T follicular helper cell (primary cell): ENCODE measurements at places on chromosomes 13 and 19.

- no peak for DNase-seq
Measured at GRCh38 chr19:47374876-47375693, 26.0 kb downstream of the DHX34 start.

GRCh38 chr13:98265692-98266551, 88.9 kb upstream of the RNF113B start:
- no peak for DNase-seq

GRCh38 chr13:113142876-113143275, 15.6 kb upstream of the PROZ start:
- no peak for DNase-seq

- DNase-seq: no peak
Measured at GRCh38 chr13:99008577-99008976, 30.7 kb upstream of the DOCK9 start.

- no peak for DNase-seq
Measured at GRCh38 chr19:5253406-5254110, 87.1 kb downstream of the PTPRS start.

- no peak for DNase-seq
Measured at GRCh38 chr19:7645163-7645562, 8.3 kb downstream of the STXBP2 start.

DNA sequence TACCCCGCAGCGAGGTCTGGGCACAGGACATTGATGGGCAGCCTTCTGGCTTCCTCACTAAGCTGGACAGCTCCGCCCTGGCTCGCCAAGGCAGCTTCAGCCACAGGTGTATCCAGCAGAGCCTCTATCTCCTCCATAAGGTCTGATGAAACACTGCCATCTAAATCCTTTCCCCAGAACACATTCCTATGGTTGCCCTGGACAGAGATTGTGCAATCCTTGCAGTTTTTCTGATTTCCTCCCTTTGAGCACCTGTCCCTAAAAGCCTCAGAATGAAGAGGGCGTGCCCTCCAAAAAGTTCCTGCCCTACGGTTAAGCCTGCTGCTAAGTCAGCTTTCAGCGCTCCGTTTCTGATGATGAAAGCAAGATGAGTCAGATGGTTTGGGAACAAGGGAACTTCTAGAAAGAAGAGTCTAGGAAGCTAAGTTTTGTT, 21.0 kb downstream of the CLEC4M start:
- DNase-seq: no peak

DNA sequence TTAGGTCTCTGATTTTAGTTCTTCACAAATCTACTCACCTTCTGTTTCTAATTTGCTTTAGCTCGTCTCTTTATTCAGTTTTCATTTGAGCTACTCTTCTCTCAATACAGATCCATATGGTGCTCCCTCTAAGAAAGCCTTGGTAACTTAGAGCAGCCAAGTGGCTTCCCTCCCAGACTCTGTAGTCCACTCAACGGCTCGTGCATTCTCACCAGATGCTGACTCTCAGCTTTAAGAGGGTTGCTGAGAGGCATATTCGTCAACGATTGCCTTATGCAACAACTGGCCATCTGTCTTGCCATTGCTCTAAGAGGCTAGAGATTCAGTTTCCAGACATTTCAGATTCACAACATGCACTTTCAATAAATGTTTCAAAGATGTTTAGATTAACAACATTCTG, 785.8 kb upstream of the SLC10A2 start:
- no peak for DNase-seq

- no peak for DNase-seq
Measured at GRCh38 chr19:9909251-9909650, 27.1 kb downstream of the OLFM2 start.

DNA sequence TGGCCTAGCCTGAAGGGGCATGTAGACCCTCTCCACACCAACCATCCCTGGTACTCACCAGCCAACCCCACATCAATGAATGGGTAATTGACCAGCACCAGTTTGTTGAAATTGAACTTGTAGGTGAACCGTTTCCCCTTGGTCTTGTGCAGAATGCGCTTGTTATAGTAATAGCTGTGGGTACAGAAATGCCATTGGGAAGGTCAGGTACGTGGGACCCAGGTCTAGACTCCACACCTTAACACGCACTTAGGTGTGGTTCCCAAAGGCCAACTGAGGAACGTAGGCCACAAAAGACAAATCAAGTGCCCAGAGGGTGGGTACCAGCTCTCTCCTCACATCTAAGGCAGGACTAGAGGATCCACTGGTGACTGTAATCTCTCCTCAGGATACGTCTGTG, 5.2 kb downstream of the ERF start:
- no peak for DNase-seq

DNA sequence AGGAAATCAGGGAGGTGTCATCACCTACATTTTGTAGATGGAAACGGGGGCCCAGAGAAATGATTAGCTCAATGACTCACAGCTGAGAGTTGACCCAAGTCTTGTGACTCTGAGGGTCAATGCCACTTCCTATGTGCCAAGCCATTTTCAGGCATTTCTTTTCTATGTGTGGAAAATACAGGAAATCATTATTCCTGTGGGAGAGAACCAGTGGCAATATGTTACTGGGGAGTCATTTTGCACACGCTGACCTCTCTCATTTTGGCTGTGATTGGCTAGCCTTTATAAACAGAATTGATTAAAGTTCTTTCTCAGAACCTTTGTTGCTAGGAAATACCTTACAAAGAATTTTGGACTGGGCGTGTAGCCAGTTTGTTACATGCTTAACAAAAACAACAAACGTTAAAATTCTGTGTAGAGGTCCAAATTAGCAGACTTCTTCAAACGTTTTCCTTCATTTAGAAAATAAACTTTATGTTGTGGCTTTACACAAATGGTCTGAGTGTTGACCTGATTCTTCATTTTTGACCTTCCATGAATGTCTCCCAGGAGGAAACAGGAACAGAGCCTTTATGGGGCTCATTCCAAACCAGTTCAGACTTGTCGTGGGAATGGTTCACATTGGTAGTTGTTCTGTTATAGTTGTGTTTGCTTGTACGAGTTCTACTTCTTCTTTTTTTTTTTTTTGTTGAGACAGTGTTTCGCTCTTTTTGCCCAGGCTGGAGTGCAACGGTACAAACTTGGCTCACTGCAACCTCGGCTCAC, 11.4 kb downstream of the PCCA start:
- no peak for DNase-seq

GRCh38 chr13:79906345-79906744, 425.4 kb downstream of the NDFIP2 start:
- DNase-seq: no peak

- peak; percentile 62 for DNase-seq
Measured at GRCh38 chr19:18290302-18291018, 9.0 kb upstream of the JUND start.

GRCh38 chr19:48169578-48169938, 586 bp downstream of the LIG1 start:
- peak; percentile 92 for DNase-seq

DNA sequence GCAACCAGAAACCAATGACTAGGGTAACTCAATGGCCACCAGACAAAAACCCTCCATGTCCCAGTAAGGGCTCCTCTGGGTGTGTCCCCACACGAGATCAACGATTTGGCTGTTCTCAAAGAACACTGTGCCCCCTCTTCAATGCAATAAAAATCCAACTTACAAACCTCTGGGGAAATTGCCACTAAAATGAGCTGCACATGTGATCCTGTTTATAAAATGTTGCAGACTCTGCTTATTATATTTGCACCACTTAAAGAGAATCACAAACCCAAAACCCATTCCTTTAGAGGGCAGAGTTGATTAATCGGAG, 80.5 kb downstream of the STK24 start:
- no peak for DNase-seq

DNA sequence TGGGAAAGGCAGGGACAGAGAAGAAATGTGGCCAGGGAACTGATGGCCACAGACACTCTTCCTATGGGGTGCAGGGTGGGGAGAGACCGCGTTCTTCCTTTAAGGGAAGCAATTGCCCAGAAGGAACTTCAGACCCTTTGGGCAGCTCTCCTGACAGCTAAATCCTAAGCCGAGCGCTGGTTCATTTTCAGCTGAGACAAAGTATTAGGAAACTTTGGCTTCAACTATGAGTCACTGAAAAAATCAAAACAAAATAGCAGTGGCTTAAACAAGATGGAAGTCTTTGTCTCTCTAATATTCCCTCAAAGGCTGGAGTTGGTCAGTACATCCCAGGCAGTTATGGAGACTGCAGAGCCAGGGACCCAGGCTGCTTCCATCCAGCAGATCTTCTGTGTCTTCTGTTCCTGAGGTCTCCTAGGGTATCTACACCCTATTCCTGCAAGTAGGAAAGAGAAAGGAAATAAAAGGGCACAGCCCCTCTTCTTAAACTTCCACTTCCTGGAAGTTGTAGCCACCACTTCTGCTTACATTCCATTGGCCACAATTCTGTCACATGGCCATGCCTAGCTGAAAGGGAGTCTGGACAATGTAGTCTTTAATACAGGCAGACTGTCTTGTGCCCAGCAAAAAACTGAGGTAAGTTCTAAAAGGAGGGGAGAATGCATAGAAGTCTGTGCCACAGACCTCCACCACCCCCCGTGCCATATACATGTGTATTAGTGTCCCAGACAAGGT, 163.5 kb downstream of the KATNAL1 start:
- no peak for DNase-seq

GRCh38 chr19:4991996-4992698, 23.2 kb downstream of the KDM4B start:
- DNase-seq: no peak

- DNase-seq: no peak
Measured at GRCh38 chr13:109764470-109765291, 21.7 kb downstream of the IRS2 start.

- DNase-seq: no peak
Measured at GRCh38 chr19:13100031-13100588, 2.5 kb downstream of the LYL1 start.

- DNase-seq: no peak
Measured at GRCh38 chr19:35110974-35111373, 4.6 kb upstream of the FXYD3 start.
